ENCODE measurements at places on chromosomes 7 and 10. TPM values are rescaled to one million over a fixed set of nuclear protein-coding genes. Genes with fewer than 3 reads are reported as not detected.
A peak's percentile ranks its signal among the peaks of the same experiment; 100 is the strongest.

DNA sequence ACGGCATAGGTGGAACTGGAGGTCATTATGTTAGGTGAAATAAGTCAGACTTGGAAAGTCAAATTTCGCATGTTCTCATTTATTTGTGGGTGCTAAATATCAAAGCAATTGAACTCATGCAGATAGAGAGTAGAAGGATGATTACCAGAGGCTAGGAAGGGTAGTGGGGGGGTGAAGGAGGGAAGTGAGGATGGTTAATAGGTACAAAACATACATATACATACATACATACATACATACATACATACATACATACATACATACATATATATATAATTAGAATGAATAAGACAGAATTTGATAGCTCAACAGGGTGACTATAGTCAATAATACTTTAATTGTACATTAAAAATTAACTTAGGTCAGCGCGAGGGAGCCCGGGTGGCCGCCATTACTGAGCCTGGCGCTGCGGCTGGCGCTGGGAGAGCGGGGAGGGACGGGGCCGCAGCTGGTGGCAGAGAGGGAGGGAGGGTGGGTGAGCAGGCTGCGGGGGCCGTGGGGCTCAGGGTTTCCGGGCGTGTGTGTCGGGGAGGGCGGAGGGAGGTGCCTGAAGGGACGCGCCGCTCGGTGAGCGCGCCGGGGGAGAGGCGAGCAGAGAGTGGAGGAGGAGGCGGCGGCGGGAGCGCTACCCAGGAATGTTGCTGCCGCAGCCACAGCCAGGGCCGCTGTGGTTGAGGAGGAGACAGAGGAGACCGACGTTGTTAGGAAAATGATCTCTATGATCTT lies 85.8 kb upstream of the EGFR start:
- no peaks in the 10 kb centered on the region for H3K36me3 ChIP-seq
- H3K27me3 ChIP-seq = no peaks in the 10 kb centered on the region
- peak; percentile 21 for DNase-seq
- H3K27ac ChIP-seq = peak overlapping the region; percentile 3

DNA sequence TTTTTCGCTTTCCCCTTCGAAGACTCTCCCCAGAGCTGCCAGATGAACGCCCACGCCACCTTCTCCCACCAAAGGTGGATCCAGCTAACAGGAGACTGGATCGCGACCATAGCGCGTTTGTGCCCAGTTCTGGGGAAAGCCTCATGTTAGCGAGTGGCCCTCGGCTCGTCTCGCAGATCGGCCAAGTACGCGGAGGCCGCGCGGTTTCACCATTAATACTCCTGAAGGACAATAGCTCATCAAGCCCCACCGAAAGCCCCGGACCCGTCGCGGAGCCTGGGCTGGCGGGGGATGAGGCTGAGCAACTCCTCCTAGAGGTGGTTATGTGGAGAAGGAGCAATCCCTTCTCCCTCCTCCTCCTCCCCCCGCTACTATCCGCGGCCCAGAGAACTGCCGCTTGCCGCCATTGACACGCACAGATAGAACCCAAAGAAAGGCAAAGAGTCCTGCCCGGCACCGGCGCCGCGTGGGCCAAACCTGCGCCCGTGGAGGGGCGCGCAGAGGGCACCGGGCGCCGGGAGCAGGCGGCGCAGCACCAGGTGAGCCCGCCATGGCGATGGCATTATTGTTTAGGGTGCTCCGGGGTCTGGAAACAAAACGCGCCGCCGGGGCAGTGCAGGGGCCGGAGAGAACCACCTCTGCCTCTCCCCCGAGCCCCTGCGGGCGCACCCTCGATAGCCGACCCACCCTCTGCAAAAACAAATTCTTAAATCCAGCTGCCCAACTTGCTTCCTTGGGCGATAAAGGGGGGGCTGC lies at the start of gene MACROH2A2:
TSS of gene MACROH2A2 (plus strand) at position 385 of the 756 bp plus-strand sequence. CDS start 22,813 bp downstream, outside the sequence.
- no peak for DNase-seq
- H3K27me3 ChIP-seq = no peaks in the 10 kb centered on the region
- H3K4me3 ChIP-seq = peak within 1 kb of the TSS; percentile 84
- peaks cover 14% of the 10 kb centered on the region for H3K4me1 ChIP-seq
- H3K36me3 ChIP-seq = no peaks in the 10 kb centered on the region
- H3K27ac ChIP-seq = no peak within 1 kb of the TSS

DNA sequence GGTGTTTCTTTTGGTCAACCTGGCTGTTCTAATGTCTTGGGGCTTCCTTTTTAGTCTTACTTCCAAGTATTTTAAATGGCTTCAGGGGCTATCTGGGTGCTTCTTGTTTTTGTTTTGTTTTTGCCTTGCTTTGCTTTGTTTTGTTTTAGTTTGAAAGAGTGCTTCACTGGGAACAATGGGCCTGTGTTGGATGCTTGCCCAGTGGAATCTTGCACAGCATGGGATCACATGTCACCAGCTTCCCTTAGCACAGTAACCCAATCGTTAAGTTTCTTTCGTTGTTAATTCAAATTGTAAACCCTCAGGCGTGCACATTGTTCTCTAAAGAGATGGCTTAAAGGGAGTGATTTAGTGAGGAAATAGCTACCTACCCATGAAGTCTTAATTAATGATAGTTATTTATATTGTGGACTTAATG lies 8.9 kb downstream of the COL17A1 start:
- no peaks in the 10 kb centered on the region for H3K4me1 ChIP-seq
- DNase-seq = no peak
- no peaks in the 10 kb centered on the region for H3K27me3 ChIP-seq
- no peaks in the 10 kb centered on the region for H3K36me3 ChIP-seq

DNA sequence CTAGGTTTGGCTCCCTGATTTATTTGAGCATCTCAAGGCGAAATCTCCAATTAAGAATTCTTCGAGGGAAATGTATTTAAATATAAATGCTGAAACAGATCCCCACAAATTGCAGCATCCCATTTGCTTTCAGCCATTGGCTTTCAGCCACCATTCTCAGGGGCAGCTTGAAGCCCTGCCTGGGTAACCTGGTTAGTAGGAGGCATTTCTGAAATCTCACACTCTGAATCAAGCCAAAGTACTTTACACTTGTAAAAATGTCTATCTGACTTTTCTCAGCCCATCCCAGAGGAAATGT lies 49.1 kb downstream of the GCC1 start:
- H3K4me3 ChIP-seq = no peak overlapping the region
- H3K36me3 ChIP-seq = no peaks in the 10 kb centered on the region
- no peak overlapping the region for H3K27ac ChIP-seq
- H3K27me3 ChIP-seq = no peaks in the 10 kb centered on the region
- no peaks in the 10 kb centered on the region for H3K4me1 ChIP-seq

DNA sequence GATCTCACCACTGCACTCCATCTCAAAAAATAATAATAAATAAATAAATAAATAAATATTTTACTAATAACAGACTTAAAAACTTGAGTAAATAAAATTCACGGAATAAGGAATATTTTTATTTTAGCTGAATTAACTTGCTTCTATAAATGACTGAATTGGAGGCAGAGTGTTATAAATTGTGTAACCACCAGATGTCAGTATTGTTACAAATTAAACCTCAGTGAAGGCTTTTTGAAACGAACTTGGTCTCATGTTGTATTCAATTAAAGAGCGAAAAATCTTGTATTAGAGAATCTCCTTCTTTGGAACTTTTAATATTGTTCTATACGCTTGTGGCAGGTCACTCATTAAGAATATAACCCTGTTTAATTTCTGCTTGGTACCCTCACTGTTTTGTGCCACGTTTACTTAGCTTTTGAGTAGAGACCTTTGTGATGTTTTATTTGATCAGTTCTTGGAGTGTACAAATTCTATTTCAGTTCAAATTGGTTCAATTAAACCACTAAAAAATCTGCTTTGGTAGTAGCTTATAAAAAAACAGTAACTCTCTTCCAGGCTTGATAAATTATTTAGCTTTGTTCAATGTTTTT lies 45.6 kb upstream of the SCIN start:
- no peak for DNase-seq
- H3K36me3 ChIP-seq = no peaks in the 10 kb centered on the region
- H3K4me1 ChIP-seq = no peaks in the 10 kb centered on the region
- no peak overlapping the region for H3K4me3 ChIP-seq
- no peak overlapping the region for H3K27ac ChIP-seq

DNA sequence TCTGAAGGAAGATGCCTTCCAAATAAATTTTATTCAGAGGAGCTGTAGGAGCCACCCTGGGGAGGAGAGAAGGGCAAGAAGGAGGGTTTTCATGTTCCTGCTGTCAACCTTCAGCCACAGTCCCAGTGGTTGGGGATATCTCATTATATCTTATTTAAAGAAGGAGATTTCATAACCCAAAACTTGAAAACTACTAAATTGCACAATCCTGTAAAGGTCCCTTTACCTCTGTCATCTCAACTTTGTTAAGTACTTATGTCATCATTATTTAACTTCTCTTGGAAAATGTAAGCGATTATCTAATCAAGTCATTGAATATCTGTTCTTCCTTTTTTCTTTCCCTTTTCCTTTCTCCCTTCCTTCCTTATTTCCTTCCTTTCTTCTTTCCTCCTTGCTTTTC lies 794.5 kb upstream of the IGFBP3 start:
- DNase-seq = no peak
- H3K36me3 ChIP-seq = no peaks in the 10 kb centered on the region
- H3K27me3 ChIP-seq = no peaks in the 10 kb centered on the region
- peaks cover 6% of the 10 kb centered on the region for H3K4me1 ChIP-seq

DNA sequence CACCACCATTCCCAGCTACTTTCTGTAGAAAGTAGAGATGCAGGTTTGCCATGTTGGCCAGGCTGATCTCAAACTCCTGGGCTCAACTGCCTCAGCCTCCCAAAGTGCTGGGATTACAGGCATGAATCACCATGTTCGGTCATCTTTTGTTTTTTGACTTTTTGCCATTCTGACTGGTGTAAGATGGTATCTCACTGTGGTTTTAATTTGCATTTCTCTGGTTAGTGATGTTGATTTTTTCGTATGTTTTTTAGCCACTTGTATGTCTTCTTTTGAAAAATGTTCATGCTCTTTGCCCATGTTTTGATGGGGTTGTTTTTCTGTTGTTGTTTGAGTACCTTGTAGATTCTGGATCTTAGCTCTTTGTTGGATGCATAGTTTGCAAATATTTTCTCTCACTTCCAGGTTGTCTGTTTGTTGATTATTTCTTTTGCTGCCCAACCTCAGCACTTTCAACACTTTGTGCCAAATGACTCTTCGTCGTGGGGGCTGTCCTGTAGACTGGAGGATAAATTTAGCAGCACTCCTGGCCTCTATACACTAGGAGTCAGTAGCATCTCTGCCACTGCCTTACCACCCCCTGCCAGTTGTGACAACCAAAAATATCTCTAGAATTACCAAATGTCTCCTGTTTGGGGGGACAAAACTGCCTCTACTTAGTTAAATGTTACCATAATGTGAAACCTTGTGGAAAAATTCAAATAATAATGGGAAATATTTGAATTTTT lies 6.5 kb upstream of the CPED1 start:
- no peaks in the 10 kb centered on the region for H3K4me1 ChIP-seq
- no peak overlapping the region for H3K4me3 ChIP-seq
- no peak overlapping the region for H3K27ac ChIP-seq
- H3K27me3 ChIP-seq = no peaks in the 10 kb centered on the region

DNA sequence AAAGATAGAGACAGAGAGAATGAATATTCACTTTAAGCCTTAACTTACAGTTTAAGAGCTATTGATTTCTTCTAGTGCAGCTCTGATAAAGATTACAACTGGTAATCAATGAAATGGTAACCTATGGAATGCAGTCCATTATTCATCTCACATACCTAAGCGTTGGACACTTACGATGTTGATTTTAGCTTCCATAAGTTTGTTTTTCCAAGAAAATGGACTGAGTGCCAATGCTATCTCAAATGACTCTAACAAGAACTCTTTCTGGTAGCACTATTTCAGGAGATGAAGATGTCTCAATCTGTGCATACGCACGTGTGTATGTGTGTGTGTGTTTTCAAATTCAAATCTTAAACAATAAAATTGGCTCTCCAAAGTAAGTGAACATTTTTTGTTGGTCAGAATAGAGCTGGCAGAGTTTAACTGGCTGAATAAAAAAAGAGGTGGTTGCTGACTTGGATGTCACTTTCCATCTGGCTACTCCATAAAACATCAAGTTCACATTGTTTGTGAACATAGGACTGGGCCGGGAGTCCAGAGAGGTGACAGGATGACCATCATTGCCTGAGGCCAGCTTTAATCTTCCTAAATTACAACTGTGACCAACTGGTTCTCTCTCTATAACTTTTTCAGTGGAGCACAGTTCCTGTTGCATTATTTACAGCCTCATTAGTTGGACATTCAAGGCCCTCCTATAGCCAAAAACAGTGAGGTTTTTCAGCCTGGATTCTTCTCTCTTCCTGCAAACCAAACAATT lies 106.9 kb upstream of the CSTF2T start:
- peaks cover 11% of the 10 kb centered on the region for H3K4me1 ChIP-seq
- H3K27me3 ChIP-seq = no peaks in the 10 kb centered on the region
- H3K36me3 ChIP-seq = no peaks in the 10 kb centered on the region
- no peak for DNase-seq
- H3K4me3 ChIP-seq = no peak overlapping the region

DNA sequence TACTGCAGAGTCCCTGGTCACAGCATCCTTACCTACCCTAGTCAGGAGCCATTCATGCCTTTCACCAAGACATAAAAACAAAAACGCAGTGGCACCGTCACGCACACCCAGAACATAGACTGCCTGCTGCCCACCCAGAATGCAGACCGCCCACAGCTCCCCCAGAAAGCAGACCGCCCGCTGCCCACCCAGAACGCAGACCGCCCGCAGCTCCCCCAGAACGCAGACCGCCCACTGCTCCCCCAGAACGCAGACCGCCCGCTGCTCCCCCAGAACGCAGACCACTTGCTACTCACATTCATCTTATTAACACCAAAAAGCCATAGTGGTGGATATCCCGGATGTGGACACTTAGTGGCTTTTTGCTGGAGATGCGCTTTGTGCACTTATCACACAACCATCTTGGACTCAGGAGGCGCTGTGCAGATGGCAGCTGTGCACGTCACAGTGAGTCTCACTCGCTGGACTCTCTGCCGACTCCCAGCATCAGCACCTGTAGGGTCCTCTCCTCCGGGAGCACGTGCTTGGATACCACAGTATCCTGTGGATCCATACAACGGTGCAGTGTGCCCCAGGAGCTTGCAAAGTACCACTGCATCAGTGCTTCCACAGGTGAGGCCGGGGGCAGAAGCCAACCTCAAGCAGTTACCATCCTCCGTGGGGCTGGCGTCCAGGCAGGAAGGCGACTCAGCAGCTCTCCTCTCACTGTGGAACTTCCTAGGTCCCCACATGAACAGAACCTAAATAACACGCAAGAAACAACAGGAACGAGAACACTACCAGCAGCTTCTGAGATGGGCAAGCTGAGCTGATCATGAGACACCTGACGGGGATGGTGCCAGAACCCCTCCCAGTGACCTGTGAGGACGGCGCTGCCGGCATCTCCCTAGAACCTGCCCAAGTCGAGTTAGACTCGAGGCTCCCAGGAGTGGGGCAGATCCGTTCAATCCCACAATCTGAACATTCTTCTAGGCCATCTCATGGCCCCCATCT lies 161.0 kb downstream of the DIP2C start:
- no peaks in the 10 kb centered on the region for H3K36me3 ChIP-seq
- no peak overlapping the region for H3K27ac ChIP-seq
- no peaks in the 10 kb centered on the region for H3K27me3 ChIP-seq

HECTD2 gene
- 35.9 TPM for total RNA-seq

R3HCC1L gene
- 12.3 TPM for total RNA-seq

ZEB1 gene
- 101 TPM for total RNA-seq

SCART1 gene
- total RNA-seq = 10.6 TPM

GNG11 gene
- 12.2 TPM for total RNA-seq

ADRB1 gene
- 0.27 TPM for total RNA-seq

All from thoracic aorta (tissue), 2 donors.